ENCODE measurements at places on chromosomes 7 and 10.
A peak's percentile ranks its signal among the peaks of the same experiment; 100 is the strongest.

GRCh38 chr10:130715686-130716670, 579.8 kb downstream of the GLRX3 start:
- no peak for DNase-seq

- DNase-seq, result no peak
These were observed 31.8 kb downstream of the ZNF467 start for GRCh38 chr7:149741629-149742028.

- DNase-seq, result no peak
These were observed 7.8 kb downstream of the BAMBI start for GRCh38 chr10:28684986-28685580.

GRCh38 chr10:43217563-43218205, 49.2 kb downstream of the RASGEF1A start:
- no peak for DNase-seq

GRCh38 chr7:78787854-78788253, 665.6 kb downstream of the MAGI2 start:
- DNase-seq, result no peak

DNA sequence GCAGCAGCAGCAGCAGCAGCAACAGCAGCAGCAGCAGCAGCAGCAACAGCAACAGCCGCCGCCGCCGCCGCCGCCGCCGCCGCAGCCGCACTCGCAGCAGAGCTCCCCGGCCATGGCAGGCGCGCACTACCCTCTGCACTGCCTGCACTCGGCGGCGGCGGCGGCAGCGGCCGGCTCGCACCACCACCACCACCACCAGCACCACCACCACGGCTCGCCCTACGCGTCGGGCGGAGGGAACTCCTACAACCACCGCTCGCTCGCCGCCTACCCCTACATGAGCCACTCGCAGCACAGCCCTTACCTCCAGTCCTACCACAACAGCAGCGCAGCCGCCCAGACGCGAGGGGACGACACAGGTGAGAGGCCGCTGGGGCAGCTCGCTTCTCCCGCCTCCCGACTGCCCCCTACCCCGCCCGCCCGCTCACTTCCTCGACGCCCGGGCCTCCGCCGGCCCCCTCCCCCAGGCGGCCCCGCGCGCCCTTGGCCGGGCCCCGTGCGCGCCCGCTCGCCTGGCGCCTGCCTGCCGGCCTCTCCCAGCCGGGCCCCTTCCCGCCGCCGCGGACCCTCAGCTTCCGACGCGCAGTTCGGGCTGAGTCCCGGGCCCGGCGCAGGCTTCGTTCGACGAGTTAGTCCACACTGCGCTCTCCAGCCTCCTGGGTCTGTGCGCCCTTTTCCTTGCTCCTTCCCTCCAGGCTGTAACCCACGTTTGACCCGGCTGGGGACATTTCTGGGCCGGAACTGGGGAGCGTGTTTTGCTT, 882 bp downstream of the DLX6 start:
- DNase-seq, result peak; percentile 63

- DNase-seq, result peak; percentile 24
These were observed 15.8 kb upstream of the CAMK1D start for GRCh38 chr10:12333380-12334185.

DNA sequence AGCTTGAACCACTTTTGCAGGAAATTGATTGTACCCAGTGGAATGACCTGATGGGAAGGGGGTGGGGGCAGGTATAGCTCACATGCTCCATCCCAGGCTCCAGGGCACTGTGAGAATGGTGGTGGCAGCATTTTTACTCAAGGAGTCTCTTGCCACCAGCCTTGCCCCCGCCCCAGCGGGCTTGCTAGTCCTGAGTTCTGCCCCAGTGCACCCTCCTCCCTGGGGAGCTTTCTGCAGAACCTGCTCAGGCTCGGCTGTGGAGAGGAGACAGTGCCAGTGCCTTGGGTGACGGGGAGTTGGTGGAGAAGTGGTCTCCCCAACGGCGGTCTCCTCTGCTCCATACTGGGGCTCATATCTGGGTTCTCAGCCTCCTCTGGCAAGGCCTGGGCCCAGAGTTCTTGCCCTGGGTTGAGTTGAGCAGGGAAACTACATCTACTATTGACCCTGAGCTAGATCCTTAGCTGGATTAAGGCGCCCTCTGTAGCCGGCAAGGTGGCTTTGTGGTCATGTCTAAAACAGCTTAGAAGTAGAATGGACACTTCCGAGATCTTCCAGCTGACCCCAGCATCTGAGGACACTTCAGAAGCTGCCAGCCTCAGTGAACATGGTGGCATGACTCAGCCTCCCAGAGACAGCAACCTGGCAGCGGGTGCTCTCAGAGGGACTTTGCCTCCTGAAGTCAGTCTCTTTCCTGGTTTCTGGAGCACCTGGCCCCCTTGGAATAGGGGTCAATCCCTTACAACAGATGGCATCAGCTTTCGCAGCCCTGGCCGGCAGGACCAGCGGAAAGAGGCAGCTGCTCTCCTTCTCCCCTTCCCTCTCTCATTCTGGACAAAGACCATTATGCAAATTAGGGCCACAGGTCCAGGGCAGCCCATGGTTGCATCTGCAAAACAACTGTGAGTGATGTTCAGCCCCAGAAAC, 363.4 kb upstream of the MKI67 start:
- DNase-seq, result no peak

- DNase-seq, result no peak
These were observed 334.0 kb downstream of the ZNF33B start for GRCh38 chr10:42304341-42304740.

DNA sequence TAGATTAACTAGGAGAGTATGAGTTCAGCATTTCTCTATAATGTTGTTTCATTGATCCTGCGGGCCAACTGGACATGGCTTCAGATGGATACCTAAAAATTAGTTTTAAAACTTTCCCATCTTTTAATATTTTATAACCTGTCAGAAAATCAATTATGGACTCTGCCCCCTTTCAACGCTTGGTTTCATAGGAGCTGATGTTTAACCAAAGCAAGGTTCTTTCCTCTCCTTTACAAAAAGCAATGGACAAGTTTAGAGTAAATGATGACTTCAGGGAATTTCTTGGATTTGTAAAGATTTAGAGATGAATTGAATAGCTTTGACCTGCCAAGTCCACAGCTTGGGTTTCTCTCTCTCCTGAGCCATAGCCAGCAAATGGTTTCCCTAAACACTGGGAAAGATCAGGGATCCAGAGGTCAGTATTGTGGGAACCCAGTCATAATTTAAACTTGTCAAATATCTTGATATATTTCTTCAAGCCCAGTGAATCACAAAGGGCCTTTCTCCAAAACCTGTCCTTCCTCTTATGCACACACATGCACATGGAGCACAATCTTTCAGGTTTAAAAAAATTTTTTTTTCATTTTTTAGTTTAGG, 177.1 kb downstream of the EVX1 start:
- no peak for DNase-seq

GRCh38 chr7:23600236-23600635, 3.1 kb downstream of the CCDC126 start:
- DNase-seq, result no peak

GRCh38 chr10:25828475-25828874, 105.6 kb upstream of the MYO3A start:
- peak; percentile 2 for DNase-seq

DNA sequence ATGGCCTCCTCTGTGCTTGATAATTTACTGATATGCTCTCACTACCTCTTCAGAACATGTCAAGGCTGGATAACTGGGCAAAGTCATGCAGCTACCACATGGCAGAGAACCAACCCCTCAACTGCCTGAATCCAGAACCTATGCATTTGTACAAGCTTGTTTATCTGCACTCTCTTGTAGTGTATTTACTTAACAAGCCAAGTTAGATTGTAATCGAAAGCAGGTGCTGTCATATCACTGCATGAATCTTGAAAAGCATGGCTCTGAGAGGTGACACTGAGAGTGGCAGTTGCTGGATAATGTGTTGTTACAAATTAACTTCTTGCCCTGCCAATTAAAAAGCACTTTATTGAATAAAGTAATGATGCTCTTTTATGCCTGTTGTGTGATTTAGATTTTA, 588.6 kb downstream of the NRG3 start:
- no peak for DNase-seq

DNA sequence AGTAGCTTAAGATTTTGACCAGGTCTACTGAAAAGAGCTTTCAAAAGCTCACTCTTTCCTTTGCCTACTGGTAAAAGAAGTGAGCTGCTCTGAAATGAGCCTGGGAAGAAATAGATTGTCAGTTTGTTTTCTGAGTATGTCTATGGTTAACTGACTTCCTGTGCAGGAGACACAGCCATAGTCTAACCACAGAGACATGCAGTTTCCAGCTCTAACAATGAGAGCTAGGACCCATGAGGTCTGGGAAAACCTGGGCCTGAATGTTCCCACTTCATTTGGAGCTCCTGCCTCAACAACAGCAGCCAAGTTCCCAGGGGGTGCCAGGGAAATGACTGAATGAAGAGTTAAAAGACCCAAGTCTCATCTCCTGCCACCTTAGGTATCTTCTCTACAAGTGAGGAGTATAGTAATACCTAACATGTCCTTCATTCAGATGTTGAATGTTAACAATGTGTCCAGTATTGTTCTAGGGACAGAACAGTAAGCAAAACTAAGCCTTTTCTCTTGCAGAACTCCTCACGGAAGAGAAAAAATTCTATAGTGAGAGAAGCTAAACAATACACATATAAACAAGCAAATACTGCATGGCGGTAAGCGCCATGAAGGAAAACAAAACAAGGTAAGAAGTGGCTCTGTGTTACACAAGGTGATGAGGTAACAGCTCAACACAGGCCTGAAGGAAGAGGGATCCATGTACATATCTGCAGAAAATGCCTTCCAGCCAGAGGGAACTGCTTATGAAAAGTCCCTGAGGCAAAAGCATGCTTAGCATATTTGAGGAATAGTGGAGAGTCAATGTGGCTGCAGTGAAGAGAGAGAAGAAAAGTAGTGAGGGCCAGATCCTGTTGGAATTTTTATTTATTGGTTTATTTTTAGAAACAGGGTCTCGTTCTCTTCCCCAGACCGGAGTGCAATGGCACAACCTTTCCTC, 26.4 kb upstream of the ANKRD1 start:
- no peak for DNase-seq
